NCI-H146 (cell line): ENCODE measurements at places on chromosomes 3 and 15.

GRCh38 chr3:194312186-194312742 is 38.9 kb downstream of the CPN2 start:
- DNase-seq, result no peak

- no peak for DNase-seq
Observed at GRCh38 chr3:10857235-10857634, 41.2 kb downstream of the SLC6A11 start.

DNA sequence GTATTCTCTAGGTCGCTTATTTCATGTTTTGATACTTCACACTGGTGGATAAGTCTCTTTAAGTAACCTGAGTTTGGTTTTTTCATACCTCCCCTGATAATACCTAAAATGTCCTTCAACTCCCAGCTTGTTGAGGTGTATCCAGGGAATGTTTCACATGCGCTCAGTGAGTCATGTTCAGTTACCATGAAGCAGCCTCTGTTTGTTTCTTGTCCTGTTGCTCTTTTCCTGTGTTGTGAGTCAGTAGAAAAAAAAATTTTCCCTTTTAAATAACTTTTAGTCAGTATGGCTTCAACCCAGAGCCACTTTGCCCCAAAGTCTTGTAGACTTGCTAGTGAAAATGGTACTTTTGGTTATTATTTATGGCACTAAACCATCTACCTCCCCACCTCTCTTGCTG is 278.4 kb upstream of the ZPLD1 start:
- no peak for DNase-seq

- DNase-seq, result no peak
Observed at GRCh38 chr3:186985661-186986364, 55.5 kb downstream of the ST6GAL1 start.

DNA sequence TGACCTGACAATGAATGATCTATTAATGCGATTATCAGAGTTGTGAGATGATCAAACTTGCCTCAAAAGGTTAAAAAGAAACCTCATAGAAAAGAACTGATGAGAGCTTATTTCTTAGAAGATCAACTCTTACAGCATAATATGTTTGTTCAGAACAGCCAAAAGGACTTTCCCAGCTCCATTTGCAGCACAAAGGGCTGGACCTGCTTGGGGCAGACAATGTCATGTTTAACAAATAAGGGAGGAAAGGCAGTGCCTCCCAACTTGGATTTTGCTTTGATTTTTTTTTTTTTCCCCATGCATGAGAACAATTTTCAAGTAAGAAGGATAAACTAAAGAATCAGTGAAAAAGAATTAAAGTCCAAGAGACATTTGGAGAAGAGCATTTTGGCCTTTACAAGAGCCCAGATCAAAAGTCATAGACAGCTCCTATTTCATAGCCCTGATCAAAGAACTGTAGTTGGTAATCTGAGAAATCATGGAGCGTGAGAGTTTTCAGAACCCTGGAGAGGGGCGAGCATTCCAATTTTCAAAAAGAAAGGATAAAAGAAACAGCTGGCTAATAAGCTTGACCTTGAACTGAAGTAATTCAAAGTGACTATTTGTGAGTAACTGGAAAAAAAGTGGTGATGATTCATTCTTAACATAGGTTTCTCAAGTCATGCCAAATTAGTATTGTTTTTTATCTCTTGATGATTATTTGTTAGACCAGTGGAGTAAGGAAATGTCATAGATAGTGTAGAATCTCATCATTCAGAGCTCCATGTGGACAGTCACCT is 136.0 kb upstream of the CFAP20DC start:
- no peak for DNase-seq

- DNase-seq, result no peak
Observed at GRCh38 chr3:61092870-61093269, 158.4 kb downstream of the FHIT start.

DNA sequence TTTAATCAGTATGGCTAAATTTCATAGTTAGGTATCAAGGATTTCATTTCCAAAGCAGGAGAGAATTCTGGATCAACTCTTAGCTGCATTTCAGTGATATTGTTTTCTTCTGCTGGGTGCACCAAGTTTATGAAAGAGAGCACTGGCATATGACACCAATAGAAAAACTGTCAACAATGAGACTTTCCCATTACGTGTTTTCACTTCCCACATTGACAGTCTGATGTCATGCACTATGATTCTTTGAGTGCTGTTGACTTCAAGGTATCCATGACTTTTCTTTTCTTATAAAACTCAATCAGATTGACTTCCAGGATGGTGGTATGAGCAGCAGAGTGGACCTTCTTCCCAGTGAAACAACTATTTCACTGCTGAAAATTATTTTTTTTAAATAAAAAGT is 476.1 kb downstream of the EDEM1 start:
- no peak for DNase-seq
